ENCODE measurements at places on chromosomes 6 and 20.

- DNase-seq: no peak
These were observed 14.9 kb upstream of the TTPAL start for GRCh38 chr20:44460795-44461141.

DNA sequence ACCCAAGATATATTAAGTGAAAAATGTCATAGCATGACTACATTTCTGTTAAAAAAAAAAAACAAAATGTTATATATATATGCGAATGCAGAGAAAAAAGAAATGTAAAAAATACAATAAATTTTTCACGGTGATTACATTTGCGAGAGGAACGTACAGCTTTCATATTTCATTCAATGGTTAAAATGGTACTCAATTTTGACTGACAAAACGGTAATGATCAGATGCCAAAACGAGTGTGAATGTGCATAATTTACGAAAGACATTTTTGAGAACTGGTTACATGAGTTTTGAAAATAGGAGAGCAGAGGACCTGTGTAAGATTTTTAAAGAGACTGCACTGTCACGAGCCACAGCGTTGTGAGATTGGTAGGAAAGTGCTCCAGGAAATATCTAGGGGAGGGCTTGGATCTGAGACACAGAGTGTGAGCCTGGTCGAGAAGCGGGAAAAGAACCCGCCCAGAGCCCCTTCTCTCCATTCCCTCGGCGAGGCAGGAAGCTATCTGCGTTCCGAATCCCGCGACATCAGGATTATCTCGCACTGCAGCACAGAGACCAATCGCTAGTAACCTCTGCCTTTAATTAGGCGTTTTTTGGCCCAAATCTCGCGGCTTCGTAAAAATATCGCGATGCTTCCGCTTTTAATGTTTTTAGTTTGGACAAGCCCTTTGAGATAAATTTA is 28.5 kb downstream of the TRIM27 start:
- DNase-seq: peak; percentile 79

- DNase-seq: no peak
These were observed 71.2 kb downstream of the TNFRSF21 start for GRCh38 chr6:47238456-47238995.

GRCh38 chr6:90458353-90459224 is 128.3 kb downstream of the MAP3K7 start:
- peak; percentile 50 for DNase-seq

DNA sequence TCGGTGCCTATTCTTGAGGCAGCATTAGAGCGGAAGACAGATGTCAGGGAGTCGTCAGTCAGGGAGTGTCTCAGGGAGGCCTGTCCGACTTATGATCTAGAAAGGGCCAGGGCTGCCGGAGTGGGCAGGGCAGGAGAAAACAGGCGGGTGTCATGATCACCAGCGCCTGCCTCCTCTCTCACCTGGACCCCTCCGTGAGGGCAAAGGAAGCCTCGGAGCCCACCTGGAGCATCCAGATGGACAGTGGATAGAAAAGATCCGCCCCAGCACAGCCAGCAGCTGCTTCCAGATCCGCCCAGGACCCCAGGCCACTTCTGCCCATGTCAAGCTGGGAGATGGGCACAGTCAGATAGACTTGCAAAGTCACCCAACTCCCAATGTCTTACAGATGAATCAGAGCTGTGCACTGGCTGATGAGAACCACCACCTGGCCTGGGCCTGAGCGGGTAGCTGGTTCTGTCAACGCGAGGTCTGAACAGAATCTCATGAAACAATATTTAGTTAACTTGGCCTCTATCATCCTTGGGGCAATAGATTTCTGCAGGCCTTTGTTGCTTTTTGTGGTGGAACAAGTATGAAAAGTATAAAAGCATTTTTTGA is 22.2 kb downstream of the PSMG4 start:
- no peak for DNase-seq

- DNase-seq: no peak
These were observed 17.6 kb downstream of the CBFA2T2 start for GRCh38 chr20:33507461-33507860.

DNA sequence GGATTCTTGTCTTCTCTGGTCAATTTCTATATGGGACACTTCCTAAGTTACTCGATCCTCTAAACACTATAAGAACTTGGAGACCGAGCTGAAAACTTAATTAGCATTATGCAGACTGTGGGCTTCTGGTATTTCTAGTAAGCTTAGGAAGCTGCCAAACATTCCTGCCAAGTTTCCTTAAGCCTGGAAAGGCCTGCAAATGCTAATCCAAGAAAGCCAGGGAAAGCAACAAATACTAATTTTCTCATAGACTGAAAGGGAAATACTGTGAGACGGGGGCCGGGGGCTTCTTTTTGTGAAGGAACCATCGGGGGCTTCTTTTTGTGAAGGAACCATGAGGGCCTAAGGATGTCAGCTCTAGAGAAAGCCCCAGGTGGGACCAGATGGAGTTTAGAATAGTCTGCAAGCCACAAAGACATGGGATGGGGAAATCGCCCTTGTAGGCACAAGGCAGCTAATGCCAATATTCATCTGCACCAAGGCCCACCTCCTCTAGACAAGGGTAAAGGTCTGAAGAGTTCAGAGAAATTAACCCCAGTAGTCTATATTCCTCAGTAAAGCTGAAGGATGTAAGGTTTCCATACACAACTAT is 332.4 kb upstream of the PRDM1 start:
- DNase-seq: no peak

- peak; percentile 13 for DNase-seq
These were observed 7.5 kb upstream of the GGTLC1 start for GRCh38 chr20:23995905-23996666.

GRCh38 chr20:1831606-1832005 is 63.6 kb upstream of the SIRPA start:
- DNase-seq: no peak

DNA sequence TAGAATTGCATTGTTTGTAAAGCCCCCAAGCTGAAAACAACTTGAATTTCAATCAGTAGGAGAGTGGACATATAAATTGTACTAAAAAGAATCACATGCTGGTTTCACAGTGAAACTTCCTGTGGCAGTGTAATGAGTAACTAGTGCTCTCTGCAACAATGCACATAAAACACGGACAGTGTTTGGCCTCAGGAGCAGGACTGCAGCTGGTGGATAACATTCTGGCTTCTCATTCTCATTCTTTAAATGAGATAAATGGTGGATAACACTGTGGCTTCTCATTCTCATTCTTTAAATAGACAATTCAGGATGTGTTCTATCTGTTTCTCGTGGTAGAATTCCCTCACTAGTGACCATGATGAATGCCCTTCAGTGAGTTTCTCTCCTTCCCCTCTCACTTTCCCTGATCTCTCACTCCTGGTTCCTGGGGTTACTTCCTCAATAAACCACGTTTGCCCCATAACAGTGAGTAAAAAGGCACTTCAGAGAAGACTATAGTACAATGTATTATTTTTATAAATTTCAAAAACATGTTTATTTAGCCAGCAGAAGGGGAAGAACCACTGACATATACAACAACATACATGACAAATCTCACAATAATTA is 59.9 kb downstream of the SLC22A2 start:
- DNase-seq: no peak

- DNase-seq: no peak
These were observed 13.4 kb upstream of the CBLN4 start for GRCh38 chr20:56018716-56019115.

DNA sequence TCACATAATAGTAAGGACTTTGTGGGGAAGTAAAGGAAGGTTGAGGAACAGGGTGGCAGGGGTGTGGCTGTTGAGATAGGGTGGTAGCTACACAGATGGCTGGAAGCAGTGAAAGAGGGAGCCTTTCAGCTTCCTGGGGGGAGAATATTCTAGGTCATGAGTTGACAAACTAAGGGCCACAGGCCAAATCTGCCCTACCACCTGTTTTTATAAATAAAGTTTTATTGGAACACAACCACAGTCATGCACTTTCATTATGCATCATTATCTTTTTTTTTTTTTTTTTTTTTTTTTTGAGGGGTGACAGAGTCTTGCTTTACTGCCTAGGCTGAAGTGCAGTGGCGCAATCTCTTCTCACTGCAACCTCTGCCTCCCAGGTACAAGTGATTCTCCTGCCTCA is 243.1 kb downstream of the NFATC2 start:
- no peak for DNase-seq

GRCh38 chr6:109736273-109737025 is 45.4 kb downstream of the FIG4 start:
- DNase-seq: no peak

GRCh38 chr20:48683467-48684175 is 144.2 kb downstream of the PREX1 start:
- DNase-seq: no peak

GRCh38 chr6:167569879-167570278 is 245.0 kb downstream of the TTLL2 start:
- DNase-seq: no peak

GRCh38 chr6:136216503-136217401 is 33.4 kb downstream of the MTFR2 start:
- no peak for DNase-seq

DNA sequence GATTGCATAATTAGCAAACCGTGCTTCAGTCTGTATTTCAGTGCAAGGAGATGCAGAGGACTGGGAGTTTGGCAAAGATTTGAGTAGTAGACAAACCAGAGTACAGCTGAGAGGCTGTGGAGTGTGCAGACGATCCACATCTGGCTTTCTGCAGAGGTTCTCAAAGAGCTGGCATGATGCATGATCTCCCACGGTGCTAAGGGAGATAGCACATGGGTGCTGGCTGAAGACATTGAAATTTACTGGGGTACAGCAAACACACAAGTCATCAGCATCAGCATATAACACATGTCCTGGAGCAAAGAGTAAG is 79.0 kb upstream of the FAM184A start:
- no peak for DNase-seq

- DNase-seq: no peak
These were observed 117.8 kb upstream of the TRAF3IP2 start for GRCh38 chr6:111723412-111723970.

DNA sequence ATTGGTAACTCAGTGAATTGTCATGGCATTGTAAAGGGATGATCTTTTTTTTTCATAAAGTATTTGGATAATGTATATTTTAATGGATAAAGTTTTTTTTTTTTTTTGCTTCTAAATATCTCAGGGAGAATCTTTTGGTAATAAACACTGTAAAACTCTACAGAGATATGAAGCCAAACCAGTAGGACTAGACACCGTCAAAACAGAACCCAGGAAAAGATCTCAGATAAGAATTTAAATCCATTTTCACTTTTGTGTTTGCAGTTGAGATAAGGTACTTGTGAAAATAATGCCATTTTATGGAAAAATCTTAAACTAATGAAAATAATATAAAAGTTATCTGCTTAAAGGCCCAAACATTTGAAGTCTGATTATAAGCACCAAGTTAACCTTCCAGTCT is 27.0 kb downstream of the FAM83B start:
- DNase-seq: no peak

GRCh38 chr20:54110041-54110440 is 39.6 kb upstream of the BCAS1 start:
- DNase-seq: no peak

- no peak for DNase-seq
These were observed 93.7 kb downstream of the PSMB1 start for GRCh38 chr6:170459451-170459850.

- no peak for DNase-seq
These were observed 630 bp downstream of the PPP1R3G start for GRCh38 chr6:5085648-5086293.

DNA sequence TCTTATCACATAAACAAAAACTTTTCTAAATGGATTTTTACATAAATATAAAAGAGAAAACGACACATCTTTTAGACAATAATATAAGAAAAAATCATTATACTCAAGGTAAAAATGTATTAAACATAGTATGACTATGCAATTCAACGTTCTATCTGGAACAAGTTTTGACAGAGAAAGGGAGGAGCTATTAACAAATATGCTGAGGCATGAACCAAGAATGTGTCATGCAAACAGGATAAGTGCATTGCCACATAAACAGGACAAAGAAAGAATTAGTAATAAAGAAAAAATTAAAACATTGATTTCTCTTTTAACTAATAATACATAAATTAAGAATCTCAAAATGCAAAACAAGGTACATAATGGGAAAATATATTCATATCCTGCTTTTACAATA is 1353.4 kb upstream of the GJE1 start:
- no peak for DNase-seq

GRCh38 chr20:1397710-1398109 is 4.9 kb upstream of the FKBP1A start:
- no peak for DNase-seq

- no peak for DNase-seq
These were observed 48.1 kb upstream of the AFDN start for GRCh38 chr6:167778497-167779128.

- no peak for DNase-seq
These were observed 112.4 kb downstream of the TAF4 start for GRCh38 chr20:61953037-61954021.

DNA sequence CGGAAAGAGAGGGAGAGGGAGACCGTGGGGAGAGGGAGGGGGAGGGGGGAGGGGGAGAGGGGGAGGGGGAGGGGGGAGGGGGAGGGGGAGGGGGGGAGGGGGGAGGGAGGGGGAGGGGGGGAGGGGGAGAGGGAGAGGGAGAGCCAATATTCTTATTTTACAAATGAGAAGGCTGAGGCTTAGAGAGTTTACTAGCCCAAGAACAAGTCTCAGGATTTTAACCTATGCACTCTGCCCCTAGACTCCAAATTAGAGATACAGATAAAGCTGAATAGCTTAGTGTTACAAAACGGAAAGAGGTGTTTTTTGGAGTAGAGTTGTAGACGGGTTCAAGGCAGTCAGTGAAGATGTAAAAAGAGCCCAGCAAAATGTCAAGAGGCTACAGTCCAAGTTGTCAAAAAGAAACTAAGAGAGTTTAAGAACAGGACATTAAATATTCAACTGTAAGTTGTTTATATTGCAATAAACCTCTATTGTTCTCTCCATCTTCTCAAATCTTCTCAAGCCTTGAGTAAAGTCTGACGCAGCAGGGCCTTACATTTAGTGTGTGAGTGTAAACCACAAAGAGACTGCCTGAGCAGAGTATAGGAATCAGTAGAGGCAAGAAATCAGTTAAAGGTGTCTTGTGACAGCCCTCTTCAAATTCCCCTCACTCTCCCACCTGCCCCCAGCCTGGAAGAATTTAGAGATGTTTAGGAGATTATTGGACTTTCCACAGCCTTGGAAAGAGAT is 34.9 kb upstream of the AKIRIN2 start:
- DNase-seq: no peak

- DNase-seq: no peak
These were observed 114.0 kb upstream of the NEDD9 start for GRCh38 chr6:11346516-11346915.

GRCh38 chr6:11113038-11113437 is 1.5 kb upstream of the ERVFRD-1 start:
- no peak for DNase-seq

All from stimulated activated CD8-positive, alpha-beta memory T cell treated with anti-CD3 and anti-CD28 coated beads, Interleukin-4, amount 100 ng/mL, for 4 hours (primary cell).